GM19239 (cell line): ENCODE measurements at places on chromosomes 4 and X.

- no peak for DNase-seq
These were observed 152.2 kb downstream of the MGST2 start for GRCh38 chr4:139817657-139818452.

DNA sequence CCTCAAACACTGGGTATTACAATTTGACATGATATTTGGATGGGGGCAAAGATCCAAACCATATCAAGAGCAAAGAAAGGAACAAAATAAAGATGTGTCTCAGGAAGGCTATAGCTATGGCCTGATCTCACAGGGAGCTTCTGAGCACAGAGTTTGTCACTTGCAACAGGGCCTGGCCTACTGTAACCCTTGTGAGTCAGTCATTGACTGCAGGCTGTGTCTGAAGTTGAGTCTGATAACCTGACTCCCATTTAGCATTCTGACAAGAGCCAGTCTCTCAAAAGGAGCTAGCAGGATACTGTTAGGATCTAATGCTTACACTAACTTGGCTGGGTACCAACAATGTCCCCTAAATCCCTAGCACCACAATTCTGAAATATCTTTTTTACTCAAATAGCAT is 612.5 kb upstream of the TECRL start:
- DNase-seq = no peak

DNA sequence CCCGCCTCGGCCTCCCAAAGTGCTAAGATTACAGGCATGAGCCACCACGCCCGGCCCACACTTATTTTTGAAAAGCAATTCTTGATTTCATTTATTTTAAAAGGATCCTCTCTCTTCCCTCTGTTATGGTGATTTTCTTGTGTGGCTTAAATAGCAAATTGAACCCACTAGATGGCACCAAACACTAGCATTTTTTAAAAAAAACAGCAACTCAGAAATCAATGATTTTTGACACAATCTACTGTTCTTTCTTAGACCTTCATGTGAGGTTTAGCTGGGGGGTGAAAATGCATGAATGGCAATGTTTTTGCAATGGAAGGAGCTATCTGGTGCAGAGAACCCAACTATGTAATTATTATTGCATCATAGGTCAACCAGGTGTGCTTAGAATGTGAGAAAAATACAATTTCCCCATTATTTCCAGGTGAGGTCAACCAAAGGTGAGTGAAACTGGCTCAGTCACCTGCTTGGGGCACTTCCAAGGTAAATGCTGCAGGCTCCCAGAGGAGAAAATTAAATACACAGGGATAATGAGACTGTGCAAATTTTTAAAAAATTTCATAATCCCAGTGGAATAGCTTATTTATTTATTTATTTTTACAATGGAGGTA is 226.7 kb upstream of the PRKX start:
- no peak for DNase-seq

GRCh38 chr4:2763511-2763967 is 7.4 kb upstream of the TNIP2 start:
- no peak for DNase-seq

DNA sequence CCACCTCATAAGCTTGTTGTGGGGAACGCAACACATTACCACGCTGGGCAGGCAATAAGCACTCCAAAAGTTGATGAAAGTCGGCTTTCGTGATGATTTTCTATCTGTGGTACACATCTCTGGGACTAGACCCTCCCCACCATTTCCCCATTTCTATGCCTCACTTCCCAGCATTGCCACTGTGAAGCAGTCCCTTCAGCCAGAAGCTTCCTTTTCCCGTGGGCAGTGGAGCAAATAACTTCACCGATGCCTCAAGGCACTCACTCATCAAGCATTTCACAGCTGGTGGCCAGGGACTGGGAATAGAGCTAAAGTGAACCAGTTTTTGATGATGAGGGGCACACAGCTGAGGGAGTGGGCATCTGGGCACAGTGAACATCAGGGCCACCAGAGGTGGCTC is 18.9 kb downstream of the C4orf50 start:
- DNase-seq = no peak

DNA sequence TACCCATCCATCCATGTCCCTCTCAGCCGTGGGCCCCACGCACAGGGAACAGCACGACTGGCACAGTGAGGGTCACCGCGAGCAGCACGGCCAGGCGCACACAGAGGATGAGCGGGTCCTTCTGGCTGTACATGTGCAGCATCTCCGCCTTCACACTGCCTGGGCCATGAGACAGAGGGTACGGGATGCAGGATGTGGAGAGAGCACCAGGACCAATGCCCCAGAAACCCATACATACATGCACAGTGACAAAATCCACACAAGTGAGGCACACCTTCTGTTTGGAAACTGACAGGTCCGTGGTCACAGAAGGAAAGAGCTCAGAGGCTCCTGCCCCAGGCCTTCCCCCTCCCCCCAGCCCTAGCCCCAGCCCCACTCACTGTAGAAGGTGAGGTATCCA is 9.5 kb downstream of the SLC38A5 start:
- DNase-seq = no peak
